ENCODE measurements at places on chromosomes 1 and 21.

DNA sequence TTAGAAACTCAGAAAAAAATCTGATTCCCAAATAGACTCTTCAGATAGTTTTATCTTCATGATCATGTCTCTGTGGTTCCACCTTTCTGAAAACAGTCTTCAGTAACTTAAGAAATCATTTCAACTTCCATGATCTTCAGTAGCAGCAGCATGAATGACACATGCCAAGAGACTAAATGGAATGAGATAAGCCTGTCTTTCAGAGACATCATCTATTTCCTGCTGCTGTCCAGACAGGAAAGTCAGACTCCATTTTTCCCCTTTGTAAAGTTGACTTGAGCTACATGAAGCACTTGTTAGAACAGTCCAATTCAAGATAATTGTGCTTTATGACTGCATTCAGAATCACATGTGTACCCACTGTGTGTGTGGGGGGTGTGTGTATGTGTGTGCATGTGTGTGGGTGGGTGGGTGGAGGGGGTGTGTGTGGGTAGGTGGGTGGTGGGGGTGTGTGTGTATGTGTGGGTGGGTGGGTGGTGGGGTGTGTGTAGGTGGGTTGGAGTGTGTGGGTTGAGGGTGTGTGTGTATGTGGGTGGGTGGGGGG is 58.8 kb downstream of the CLIC4 start:
- DNase-seq: no peak

DNA sequence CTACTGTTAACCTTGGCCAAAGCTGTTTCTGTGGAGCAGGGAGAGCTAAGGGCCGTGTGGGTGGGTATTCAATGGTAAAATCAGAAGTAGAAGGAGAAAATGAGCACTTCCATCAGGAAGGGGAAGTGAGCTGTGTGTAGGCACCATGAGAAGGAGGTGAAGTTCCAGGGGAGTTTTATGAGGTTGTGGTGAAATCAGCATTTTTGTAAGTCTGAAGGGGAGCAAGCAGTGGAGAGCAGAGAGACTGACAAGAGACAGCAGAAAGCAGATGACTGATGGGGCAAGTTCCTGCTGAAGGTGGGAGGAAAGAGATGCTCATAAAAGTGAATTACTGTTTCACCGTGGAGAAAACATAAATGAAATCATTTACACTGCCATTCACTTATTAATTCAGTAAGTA is 2.7 kb upstream of the GPR88 start:
- no peak for DNase-seq

DNA sequence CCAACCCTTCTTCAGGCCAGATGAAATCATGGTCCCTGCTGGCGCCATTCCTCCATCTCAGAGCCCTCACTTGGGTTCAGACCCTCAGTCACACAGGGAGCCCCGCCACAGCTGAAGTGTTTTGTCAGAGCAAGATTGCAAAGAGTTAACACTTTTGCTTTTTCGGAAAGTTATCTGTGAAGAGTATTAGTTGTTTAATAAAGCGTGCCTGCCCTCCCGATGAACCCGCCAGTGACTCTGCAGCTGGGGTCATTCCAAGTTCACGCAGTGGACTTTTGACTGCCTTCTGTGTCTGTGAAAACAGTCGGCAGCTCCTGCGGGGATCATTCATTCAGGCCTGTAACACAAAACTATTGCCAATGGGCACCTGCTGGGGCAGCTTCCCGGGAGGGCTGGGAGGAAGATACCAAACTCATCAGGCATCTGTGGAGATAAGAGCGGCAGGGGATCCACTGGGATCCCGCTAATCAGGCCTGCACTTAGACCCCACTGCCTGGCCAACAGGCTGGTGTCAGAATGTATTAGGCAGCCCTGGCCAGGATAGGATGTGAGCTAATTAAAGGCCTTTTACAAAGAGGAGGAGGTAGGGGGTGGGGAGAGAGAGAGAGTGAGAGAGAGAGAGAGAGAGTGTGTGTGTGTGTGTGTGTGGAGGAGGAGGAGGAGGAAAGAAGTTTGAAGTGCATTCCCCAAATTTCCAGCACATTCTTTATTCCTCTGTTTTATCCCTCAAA is 184.5 kb downstream of the DHRS3 start:
- no peak for DNase-seq

DNA sequence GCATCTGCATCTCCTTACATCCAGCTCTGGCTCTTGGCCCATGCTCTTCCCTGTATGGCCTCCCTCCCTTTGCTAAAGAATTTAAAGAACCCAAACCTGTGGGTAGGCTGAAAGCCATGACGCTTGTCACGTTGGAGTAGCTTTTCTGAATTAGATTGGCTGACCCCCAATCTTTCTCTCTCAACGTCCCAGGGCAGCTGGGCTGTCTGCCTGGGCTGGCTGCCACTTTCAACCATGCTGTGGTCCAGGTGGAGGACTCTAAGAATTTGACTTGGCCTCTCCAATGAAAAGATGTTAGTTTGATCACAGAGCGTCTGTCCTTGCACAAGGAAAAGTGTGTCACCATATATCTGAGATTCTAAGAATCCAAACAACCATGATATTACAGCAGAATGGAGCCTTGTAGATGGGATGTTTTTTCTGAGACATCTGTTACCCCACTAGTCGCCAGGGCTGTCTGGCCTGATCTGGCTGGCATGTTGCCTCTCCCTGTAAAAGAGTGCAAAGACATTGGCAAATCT is 6.5 kb upstream of the IGSF3 start:
- DNase-seq: no peak

- no peak for DNase-seq
Measured at GRCh38 chr1:119002028-119002686, 14.0 kb upstream of the TBX15 start.

- DNase-seq: no peak
Measured at GRCh38 chr1:218426343-218426657, 81.2 kb downstream of the TGFB2 start.

- no peak for DNase-seq
Measured at GRCh38 chr1:209845408-209845725, 17.6 kb downstream of the UTP25 start.

DNA sequence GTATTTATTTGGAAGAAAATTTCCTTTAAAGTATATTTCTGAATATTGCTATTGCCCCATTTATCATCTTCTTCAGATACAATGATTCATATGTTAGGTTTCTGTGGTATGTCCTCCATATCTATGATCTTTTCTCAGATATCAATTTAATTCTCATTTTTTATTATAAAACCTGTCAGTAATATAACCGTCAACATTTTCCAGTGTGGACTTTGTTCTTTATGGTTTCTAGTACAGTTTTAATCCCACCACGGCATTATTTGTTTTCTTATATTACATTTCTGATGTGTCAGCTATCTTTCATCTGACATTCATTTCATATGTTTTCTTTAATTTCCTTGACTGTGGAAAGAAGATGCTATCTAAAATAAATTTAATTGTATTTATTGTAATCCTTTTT is 97.9 kb downstream of the PLPPR5 start:
- no peak for DNase-seq

- DNase-seq: no peak
Measured at GRCh38 chr1:85473390-85473789, 8.4 kb upstream of the DDAH1 start.

- peak; percentile 25 for DNase-seq
Measured at GRCh38 chr1:43530483-43531106, at the start of gene PTPRF. PTPRF (plus strand) TSS chr1:43530883; CDS start chr1:43545076, 14,193 bp downstream.

DNA sequence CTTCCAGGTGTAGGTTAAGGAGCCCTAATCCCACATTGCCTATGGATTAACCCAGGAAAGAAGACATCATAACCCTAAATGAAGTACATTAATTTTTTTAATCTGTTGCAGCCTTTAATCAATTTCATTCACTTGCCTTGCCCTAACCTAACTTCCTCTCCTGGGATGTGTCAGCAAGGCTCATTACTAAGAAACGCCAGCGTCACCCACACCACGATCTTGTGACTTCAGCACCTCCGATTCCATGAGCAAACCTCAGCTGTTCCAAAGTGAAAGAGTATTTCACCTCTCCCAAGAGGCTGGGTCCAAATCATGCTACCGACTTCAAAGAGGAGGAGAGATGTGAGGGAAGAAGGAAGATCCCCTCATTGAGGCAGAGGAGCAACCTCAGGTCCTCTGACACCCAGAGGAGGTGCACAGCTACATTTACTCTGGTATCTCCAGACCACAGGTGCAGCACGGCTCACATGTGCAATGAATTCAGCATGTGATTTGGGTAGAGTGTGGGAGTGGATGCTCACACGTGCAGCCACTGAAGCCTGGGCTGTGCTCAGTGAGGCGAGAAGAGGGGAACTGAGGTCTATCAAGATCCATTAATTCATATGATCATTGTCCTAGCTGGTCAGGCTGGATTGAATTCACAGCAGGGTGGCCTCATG is 134.1 kb downstream of the SLC30A10 start:
- DNase-seq: no peak

GRCh38 chr1:36947384-36947783 is 86.9 kb downstream of the GRIK3 start:
- no peak for DNase-seq

- DNase-seq: no peak
Measured at GRCh38 chr1:24786191-24786590, 40.9 kb downstream of the CLIC4 start.

GRCh38 chr1:36705629-36706028 is 222.9 kb upstream of the CSF3R start:
- no peak for DNase-seq

DNA sequence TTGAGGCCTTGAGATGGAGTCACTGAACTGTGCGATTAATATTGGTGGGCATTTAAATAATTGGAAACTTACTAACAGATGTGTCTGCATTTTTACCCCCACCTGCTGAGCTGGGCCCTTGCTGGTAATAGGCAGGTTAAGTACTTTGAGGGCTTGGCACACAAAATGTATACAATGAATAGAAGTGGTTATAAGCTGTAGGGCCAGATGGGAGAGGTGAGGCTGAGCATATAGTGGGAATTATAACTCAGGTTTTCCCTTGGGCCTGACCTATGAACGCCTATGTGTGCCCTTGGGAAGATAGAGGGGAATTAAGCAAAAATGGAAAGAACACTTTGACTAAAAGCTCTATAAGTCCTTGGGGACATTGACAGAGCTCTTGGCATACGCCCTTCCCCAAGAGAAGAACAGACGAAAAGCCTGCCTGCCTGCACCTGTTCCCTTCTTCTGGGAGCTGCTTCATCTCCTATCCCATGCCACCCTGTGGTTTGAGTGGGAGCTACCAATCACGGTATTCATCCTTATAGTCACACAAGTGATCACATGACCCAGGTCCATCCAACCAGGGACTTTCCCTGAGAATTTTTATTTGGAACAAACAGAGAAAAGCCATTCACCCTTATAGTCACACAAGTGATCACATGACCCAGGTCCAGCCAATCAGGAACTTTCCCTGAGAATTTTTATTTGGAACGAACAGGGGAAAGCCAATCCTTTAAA is 260.7 kb upstream of the CSF3R start:
- DNase-seq: no peak
